NCI-H2107 (cell line): ENCODE measurements at places on chromosomes 2 and 18.

DNA sequence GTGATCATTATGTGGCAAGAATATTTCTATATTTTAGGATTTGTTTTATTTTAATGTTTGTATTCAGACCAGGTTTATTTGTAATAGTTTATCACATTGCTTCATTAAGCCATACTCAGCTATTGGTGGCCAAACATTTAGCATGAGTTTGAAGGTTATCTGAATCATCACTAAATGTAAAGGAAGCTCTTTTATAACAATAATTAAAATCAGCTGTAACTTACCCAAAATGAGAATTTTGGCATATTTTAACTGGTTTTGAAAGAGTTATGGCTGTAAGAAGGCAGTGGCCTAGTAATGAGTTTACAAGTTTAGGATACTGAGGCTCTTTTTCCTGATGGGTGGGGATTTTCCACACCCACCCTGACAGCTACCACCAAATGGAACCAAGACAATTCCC lies 177.8 kb downstream of the EN1 start:
- DNase-seq = no peak

DNA sequence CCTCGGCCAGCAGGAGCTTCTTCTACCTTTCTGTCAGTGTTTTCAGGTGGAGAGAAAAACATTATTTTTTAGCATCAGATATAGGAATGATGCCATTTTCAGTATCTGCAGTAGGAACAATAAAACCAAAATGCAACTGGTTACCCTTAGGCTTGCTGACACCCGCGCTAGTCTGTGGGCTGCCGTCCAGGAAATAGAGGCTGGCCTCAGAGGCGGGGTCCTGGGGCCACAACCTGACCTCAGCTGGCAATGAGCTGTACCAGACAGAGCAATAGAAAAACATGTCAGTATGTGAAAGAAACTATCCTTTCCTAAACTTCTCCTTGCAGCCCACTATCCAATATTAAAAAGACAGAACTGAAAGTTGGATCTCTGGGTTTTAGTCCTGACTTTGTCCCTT lies 4.6 kb upstream of the ST6GAL2 start:
- DNase-seq = no peak

GRCh38 chr2:240822280-240822847 lies 2.3 kb upstream of the KIF1A start:
- no peak for DNase-seq

GRCh38 chr18:39805218-39805617 lies 2149.8 kb upstream of the PIK3C3 start:
- no peak for DNase-seq

GRCh38 chr2:118832071-118832790 lies 15.2 kb downstream of the EN1 start:
- DNase-seq = no peak

- no peak for DNase-seq
These were observed 75.6 kb upstream of the UXS1 start for GRCh38 chr2:106269591-106270291.

DNA sequence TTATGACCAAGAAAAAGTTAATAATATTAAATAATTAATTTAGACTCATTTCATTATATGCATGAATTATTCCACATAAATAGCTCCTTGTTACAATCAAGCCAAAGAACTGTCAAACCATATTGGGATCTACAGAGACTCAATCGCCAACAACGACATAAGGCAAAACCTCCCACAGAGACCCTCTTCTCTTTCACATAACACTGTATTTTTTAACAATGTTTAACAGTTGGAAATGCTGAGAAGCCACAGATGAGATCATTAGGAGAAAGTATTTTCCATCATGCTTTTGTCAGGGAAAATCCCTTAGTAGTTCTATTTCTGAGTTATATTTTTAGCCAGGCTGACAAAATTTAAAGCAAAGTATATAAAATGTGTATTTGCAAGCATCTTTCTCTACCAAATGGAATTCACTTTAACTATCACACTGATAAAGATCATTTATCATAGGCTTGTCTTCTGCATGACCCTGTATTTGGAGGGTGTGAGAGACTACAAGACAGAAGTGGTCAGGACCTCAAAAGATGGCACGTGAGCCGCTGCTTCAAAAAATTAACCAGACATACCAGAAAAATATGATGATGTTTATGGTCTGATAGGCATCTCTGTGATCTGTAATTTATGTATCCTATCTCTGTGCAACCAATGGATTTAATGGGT lies 383.8 kb downstream of the NRXN1 start:
- no peak for DNase-seq

DNA sequence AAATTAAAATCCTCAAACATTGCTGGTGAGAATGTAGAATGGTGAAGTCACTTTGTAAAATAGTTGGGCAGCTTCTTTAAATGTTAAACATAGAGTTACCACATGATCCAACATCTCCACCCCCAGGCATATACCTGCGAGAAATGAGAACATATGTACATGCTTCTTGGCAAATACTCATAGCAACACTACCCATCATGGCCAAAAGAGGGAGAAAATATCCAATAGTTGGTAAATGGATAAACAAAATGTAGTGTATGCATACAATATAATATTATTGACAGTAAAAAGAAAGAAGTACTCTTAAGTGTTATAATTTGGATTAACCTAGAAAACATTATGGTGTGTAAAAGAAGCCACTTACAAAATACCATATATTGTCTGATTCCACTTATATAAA lies 185.9 kb downstream of the CDH7 start:
- no peak for DNase-seq

DNA sequence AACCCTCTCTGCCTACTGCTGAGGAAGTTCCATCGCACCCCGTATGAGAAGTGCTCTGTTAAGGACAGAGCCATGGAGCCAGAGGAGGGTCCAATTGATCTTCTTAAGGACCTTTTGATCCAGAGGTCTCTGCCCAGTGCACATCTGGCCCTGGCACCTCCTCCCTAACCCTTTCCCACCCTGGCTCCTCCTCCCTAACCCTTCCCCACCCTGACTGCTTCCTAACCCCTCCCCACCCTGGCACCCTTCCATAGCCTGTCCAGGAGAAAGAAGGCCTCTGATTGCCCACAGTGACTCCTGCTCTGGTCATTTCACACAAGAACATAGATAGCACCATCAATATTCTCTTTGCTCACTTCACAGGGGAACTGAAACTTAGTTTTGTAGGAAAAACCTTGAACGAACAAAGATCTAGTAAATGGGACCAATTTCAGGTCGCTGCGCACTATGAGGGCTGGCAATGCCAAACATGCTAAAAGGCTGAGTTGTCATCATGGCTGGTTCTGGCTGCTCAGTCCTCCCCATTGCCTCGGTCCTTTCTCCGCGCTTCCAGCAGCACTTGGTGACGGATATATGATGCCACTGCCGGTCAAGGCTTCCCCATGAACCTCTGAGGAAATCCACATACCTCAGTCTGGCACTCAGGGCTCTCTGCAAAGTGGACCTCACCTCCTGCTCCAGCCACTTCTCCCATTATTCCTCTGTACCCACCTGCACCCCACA lies 49.2 kb downstream of the PKDCC start:
- no peak for DNase-seq
